ENCODE measurements at places on chromosomes 3 and 15.

- DNase-seq: no peak
These were observed 107.2 kb downstream of the GTPBP8 start for GRCh38 chr3:113097960-113098447.

DNA sequence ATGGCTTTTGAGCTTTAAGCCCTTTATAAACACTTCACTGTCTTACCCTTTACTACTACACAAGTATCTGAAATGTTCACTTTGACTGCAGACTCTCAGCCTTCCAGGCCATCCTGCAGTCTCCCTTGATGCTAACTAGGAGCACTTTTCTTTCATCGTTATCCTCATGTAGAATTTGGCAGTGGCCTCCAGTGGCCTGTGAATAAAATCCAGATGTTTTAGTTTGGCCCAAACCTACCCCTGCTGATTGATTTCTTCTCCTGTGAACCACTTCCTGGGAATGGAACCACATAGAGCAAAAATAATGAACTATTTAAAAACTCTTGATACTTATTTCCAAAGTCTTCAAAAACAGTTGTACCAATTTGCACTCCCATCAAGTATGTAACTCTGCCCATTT, 271.9 kb downstream of the FEZF2 start:
- no peak for DNase-seq

- no peak for DNase-seq
These were observed 659.1 kb downstream of the SI start for GRCh38 chr3:164419220-164419619.

GRCh38 chr3:37221407-37221806, 47.0 kb upstream of the LRRFIP2 start:
- no peak for DNase-seq

GRCh38 chr3:37794646-37795045, 67.0 kb upstream of the CTDSPL start:
- DNase-seq: no peak

GRCh38 chr15:101018450-101018849, 99.3 kb downstream of the LRRK1 start:
- DNase-seq: no peak

Data from NCI-H748 treated with DMSO at 0.1 percent for 48 hours (cell line).